Fibroblast of skin of left quadriceps (primary cell): ENCODE measurements at places on chromosomes 3 and 15.

DNA sequence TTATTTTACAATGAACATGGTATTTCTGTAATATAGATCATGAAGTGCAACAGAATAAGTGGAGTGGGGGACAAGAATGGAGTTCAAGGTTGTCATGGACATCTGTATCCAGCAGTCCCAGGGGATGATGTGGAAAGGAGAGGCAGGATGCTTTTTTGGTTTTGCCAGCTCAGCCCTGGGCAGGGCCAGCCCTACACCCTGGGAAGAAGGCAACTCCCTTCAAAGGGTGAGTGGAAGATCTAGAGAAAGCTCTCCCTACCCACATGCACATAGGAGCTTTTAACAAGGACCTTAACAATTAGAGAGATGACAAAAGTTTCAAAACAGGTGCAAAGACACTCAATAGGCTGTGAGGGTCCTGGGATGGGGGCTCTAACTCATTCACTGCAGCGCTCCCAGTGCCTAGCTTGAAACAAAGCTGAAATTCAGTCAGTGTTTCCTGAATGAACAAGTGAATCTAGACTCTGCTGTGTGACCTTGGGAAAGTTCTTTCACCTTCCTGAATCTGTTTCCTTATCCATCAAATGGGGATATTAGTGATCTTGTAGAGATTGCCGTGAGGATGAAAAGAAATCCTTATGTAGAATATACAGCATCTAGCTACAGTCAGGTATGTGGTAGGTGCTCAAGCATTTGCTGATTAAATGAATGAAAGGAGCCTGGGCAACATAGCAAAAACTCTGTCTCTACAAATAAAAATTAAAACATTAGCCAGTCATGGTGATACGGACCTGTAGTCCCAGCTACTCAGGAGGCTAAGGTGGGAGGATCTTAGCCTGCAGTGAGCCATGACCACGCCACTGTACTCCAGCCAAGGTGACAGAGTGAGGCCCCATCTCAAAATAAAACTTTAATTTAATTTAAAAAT, 14.3 kb downstream of the BHLHE40 start:
- no peak for DNase-seq

DNA sequence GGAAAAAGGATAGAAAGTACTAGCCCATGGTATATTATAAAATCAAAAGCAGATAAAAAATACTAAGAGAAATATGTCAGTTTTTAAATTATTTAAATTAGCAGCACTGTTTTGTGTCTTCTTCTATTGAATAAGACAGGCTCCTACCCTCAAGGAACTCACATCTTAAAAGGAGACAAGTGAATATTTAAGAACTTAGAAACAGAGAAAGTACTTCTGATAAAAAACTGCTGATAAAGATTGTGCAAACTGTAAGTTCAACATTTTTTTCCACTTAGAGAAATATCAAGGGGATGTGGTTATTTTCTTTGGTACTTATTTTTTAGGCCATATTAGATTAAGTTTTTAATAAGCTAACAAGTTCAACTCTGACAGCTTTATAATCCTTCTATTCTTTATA, 3.0 kb upstream of the ANKRD28 start:
- no peak for DNase-seq

GRCh38 chr3:120171134-120171873, 77.1 kb upstream of the GSK3B start:
- no peak for DNase-seq

DNA sequence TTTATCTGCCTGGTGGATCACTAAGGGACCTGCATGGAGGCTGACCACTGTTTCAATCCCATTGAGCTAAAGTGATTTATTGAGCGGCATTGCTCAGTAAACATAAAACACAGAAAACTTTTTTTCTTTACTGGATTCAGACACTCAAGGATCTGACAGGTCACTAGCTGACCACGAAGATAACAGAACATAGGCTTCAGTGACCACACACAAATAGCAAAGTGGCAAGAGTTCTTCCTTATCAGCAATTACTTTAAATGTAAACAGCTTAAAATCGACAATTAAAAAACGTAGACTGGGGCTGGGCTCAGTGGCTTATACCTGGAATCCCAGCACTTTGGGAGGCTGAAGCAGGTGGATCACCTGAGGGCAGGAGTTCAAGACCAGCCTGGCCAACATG, 48.7 kb downstream of the STAG1 start:
- no peak for DNase-seq

DNA sequence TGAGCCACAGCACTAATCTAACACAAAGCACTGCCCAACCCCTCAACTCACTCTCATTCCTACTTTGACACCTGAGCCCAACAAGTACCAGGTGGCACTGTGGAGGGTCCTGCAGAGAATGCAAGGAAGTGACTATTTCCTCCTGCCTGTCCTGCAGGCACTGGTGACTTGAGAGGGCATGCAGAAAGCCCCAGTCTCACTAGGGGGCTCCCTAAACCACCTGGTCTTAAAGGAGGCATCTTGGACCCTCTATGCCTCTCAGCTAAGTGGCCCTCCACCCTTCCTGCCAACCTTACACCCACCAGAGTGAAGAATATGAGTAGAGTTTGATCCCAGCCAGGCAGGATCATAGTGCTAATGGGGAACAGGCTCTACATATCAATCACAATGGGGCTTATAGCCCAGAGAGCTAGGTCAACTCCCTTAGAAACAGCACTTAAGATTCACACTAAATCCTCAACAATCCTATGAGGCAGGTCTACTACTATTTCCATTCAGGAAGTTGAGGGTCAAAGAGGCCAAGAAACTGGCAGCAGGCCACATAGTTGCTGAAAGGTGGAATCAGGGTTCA, 15.2 kb downstream of the TRAIP start:
- no peak for DNase-seq

DNA sequence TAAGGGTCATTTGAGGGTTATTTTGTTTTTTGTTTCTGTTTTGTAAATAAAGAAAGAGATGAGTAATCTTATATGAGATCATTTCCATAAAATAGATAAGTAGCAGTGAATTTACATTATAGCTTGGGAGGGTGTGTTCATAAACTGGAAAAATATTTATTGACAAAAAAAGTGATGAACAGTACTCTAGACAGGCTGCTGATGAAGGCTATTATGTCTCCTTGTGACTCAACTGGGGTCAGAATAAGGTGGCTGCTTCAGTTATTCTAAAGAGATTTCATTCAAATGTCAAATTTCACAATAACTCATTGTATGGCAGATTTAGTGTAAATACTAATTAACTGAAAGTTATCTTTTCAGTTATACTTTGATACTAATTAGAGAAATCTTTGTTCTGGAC, 251.1 kb upstream of the CMC1 start:
- DNase-seq = no peak

DNA sequence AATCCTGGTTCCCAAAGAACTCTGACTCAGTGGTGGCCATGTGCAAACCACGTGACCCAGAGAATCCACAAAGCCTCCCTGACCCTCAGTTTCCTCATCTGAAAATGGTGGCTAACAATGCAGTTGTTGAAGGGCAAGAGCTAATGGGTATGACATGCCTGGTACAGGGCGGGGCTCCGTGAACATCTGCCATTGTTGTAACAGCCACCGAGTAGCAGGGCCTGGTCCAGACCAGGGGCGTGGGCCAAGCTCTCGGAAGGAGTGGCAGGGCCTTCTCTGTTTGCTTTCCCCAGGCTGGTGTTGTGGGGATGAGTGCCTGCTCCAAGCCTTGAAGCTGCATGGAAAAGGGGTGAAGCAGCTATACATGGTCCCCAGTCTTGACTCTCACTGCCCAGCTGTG, 13.4 kb downstream of the MAPKAPK3 start:
- DNase-seq = no peak
